ENCODE measurements at places on chromosomes 11 and 22.

DNA sequence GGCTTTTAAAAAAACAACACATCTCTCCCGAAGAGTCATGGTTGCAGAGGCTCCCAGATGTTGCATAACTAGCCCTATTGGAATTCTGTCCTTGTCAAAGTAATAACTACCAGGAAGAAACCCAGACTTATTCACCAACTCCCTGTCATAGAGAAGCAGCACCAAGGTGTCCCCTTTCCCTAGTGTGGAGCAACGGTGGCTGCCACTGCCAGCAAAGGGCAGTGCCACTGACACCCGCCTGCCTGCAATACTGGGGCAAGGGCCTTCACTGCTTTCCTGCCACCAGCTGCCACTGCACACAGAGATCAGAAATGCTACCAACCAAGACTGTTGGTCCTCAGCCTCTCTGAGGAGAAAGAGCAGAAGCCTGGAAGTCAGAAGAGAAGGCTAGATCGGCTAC lies 27.3 kb downstream of the NAP1L4 start:
- DNase-seq, result peak; percentile 3

GRCh38 chr11:111018566-111018965 lies 227.0 kb upstream of the POU2AF2 start:
- DNase-seq, result peak; percentile 87

- DNase-seq, result no peak
Observed at GRCh38 chr11:6745465-6746015, 26.2 kb downstream of the OR2AG2 start.

DNA sequence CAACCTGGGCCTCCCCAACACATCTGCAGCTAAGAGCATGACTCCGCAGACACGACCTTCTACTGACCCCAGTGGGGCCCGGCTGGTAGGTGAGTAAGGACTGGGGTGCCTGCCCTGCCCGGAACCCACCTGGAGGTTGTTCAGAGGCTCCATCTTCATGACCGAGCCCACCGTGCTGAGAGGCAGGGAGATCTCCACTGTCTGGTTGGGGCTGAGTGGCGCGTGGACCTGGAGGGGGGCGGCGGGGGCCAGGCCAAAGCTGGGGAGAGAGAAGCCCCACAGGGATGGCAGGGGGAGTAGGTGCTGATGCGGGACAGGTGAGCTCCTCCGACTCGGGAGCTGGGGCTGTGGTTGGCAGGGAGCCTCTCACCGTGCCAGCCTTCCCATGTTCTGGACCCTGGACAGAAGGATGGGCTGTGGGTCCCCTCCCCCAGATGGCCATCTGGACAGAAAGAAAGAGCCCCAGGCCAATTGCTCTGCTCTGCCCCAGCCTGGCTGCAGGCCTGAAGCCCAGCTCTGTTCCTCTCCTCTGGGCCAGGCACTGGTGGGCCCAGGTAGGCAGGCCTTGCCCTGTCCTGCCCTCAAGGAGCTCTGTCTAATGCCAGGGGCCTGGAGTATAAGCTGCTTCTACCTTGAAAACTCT lies 16.3 kb upstream of the RASL10A start:
- DNase-seq, result peak; percentile 35

DNA sequence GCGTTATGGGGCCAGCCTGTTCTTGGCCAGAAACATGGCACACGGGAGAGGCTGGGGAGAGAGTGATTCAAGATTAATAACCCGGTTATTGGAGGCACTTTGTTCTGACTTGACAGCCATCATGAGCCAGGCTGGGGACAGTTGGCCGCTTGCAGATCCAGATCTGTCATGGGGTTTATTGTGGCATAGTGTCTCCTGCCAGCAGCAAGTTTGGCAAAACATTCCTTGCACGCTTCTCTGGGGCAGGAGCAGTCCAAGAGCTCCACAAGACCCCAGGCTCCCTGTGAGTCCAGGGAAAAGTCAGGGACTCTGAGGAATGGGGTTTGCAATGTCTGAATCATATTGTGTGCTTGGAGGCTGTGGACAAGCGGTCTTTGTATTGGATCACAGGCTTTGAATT lies 270.4 kb downstream of the MIAT start:
- DNase-seq, result no peak

- DNase-seq, result no peak
Observed at GRCh38 chr22:32322986-32323385, 34.7 kb upstream of the RFPL3 start.

- peak; percentile 41 for DNase-seq
Observed at GRCh38 chr11:102626676-102627075, 1.5 kb upstream of the MMP20 start.

GRCh38 chr11:116826751-116827431 lies 2.8 kb upstream of the APOC3 start:
- peak; percentile 14 for DNase-seq

DNA sequence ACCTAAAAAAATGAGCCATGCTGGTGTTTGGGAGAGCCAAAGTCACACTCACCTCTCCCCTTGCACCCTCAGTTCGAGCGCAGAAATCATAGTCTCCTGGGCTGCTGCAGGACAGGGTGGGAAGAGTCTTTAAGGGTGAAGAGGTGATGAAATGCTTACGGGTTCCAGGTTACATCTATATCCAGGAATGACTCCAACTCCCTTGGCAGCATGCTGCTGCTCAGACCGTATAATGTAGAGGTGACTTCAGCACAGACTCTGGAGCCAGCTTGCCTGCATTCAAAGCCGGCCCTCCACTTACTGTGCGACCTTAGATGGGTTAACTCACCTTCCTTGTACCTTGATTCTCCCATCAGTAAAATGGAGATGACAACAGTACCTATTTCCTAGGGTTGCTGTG lies 17.3 kb upstream of the PKNOX2 start:
- no peak for DNase-seq

DNA sequence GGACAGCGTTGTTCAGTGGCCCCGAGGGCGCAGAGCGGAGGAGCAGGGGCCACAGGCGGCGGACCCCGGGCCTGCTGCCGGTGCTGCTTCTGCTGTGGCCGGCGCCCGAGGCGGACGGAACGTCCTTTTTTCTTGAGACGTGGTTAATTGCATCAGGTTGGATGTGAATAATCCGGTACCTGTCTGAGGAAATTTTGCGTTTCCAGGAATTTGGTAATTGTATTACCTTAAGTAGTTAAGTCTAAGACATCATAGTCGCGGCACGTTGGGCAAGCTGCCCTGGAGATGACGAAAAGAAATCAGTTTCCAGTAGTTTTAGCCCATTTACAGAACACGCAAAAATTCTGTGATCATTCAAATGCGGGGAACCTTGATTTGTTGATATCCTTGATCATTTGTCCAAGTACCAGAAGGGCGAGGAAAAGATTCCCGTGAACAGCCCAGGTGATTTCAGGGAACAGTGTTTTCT lies 789 bp downstream of the SPECC1L start:
- no peak for DNase-seq

GRCh38 chr11:449889-450808 lies at the start of gene PTDSS2:
Gene PTDSS2, plus strand, starts transcription at chr11:450279. Its CDS starts 177 bp downstream, at chr11:450456.
- DNase-seq, result peak; percentile 95

DNA sequence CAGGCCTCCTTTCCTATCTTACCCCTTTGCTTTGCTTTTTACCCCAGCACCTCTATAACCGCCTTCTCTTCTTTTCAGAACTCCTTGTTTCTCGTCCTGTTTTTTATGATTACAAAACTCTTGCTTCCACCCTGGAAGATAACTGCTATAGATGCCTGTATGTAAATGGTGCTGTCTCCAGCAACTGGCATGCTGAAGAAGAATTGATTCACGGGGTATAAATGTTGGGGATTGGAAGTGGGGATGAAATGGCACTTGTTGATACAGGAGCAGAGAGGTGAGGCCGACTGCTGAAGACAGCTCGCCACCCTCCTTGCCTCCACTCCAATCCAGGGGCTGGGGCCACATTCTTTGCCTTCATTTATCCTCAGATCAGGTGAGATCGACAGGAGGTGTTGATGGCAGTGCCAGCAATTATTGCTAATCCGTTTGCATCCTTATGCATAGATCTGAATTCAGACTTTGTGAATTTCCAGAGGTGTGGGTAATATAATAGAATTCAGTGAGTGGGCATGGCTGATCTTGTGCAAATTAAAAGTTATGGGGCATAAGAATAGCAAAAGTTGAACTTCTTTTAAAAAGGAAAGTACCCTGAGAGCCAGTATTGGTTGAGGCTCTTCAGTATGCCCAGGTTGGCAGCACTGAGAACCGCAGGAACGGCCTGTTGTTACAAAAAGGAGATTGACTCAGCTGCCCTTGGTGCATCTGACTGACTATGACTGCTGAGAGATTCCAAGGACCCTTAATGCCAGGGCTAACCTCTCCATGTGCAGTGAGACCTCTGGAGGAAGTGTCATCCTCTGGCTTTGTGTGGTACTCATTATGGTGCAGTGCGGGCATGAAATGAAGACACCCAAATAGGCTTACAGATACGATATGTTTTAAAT lies 5.3 kb downstream of the NEAT1 start:
- peak; percentile 76 for DNase-seq

DNA sequence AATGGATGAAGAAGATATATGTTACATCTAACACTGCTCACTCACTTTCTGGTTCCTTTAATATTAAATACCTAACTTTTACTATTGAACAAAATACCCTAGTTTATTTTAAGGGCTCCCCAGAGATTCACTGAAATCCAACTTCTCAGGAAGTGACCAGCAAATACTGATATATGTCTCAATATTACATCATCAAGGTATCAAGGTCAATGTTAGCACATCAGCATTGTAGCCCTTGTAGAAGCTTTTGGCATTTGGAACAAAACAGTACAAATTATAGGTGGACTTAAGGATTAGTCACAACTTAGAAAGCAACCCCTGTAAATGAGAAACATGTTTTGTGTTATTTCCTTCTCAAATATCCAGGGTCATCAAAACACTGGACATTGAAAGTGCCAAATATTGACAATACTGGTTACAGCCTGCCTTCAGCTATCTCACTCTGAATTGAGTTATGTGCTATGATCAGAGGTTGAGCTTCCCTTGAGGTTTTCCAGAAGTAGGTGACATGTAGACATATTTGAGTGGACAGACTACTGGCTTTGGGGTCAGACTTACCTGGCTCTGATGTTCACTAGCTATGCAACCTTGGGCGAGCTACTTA lies 1.9 kb upstream of the ATL3 start:
- DNase-seq, result no peak

DNA sequence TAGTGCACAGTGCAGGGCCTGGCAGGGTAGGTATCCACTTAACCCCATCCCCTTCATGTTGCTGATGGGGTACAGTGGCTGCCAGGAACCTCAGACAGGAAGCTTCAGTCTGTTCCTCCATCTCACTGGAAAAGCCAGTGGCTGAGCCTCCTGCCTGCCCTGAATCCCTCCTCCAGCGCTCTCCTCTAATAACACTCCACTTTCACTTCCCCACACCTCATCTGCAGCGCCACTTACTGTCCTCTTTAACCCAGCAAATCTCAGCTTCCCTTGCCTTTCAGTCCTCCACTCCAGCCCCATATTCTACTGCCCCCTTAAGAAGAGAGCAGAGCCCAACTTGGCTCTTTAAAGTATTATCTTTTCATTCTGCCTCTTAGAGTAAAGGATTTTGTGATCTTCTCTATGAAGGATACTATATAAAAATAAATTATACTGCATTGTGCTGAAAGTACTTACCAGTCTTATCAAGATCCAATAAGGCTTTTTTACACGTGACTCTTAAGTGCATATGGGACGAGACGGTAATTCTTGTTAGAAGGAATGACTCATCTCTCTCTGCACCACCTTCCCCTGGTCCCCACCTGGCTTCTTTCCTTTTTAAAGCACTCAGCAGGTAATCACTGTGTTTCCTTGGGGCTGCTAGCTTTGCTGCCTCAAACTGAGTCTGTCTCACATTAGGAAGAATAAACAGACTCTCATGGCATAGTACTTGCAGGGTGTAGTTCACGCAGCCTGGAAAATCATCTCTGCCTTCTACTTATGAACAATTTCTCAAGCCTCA lies 238.0 kb upstream of the NARS2 start:
- DNase-seq, result peak; percentile 12

GRCh38 chr11:27060816-27061460 lies 20.3 kb downstream of the BBOX1 start:
- DNase-seq, result no peak

GRCh38 chr22:33842006-33842354 lies 78.3 kb downstream of the LARGE1 start:
- no peak for DNase-seq

DNA sequence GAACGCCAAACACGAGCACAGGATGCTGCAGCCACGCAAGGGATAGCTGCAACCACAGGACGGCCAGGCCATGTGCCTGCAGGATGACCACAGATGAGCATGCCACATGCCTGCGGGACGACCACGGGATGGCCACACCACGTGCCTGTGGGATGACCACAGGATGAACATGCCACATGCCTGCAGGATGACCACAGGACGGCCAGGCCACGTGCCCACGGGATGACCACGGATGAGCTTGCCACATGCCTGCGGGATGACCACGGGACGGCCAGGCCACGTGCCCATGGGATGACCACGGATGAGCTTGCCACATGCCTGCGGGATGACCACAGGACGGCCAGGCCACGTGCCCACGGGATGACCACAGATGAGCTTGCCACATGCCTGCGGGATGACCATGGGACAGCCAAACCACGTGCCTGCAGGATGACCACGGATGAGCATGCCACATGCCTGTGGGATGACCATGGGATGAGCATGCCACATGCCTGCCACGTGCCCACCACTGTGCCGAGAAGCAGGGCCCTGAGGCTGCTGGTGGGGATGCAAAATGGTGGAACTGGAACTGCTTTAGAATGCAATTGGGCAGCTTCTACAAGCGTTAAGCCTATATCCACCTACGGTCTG lies 12.8 kb upstream of the MOB2 start:
- DNase-seq, result no peak

DNA sequence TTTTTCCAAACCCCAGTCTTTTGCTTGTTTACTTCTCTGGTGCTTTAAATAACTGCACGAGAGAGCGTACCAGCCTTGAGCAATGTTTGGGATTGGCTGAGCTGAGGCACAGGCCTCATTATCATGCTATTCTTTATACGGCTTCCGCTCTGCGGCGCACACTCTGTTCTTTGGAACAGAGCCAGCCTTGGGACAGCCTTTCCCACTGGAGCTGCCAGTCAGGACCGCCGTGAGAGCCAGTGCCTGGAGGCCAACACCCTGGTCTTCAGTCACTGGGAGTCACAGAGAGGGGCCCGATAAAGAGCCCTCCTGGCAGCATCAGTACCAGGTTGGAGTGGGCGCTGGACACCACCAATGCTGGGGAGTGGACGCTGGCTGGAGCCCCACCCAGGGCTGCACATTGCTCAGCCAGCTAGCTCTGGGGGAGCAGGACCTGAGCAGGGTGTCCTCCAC lies 125.6 kb downstream of the BCR start:
- DNase-seq, result peak; percentile 97
